ENCODE measurements at places on chromosomes 6 and 20. TPM values are rescaled to one million over a fixed set of nuclear protein-coding genes. Genes with fewer than 3 reads are reported as not detected.

WFDC12 gene
- polyA plus RNA-seq = not detected

HLA-DOB gene
- not detected for polyA plus RNA-seq

RARS2 gene
- polyA plus RNA-seq = 77.0 TPM

CST9L gene
- polyA plus RNA-seq = not detected

FAM162B gene
- polyA plus RNA-seq = not detected

OVOL2 gene
- not detected for polyA plus RNA-seq

EHMT2 gene
- 26.5 TPM for polyA plus RNA-seq

PKIB gene
- polyA plus RNA-seq = 0.40 TPM

IFNGR1 gene
- 61.6 TPM for polyA plus RNA-seq

TSPO2 gene
- polyA plus RNA-seq = not detected

BPIFB1 gene
- not detected for polyA plus RNA-seq

C20orf144 gene
- 0.41 TPM for polyA plus RNA-seq

PRRT1 gene
- 2.2 TPM for polyA plus RNA-seq

ERVFRD-1 gene
- polyA plus RNA-seq = not detected

All from GM23248 (cell line).